ENCODE measurements at places on chromosomes 2 and 18.
A peak's percentile ranks its signal among the peaks of the same experiment; 100 is the strongest.

DNA sequence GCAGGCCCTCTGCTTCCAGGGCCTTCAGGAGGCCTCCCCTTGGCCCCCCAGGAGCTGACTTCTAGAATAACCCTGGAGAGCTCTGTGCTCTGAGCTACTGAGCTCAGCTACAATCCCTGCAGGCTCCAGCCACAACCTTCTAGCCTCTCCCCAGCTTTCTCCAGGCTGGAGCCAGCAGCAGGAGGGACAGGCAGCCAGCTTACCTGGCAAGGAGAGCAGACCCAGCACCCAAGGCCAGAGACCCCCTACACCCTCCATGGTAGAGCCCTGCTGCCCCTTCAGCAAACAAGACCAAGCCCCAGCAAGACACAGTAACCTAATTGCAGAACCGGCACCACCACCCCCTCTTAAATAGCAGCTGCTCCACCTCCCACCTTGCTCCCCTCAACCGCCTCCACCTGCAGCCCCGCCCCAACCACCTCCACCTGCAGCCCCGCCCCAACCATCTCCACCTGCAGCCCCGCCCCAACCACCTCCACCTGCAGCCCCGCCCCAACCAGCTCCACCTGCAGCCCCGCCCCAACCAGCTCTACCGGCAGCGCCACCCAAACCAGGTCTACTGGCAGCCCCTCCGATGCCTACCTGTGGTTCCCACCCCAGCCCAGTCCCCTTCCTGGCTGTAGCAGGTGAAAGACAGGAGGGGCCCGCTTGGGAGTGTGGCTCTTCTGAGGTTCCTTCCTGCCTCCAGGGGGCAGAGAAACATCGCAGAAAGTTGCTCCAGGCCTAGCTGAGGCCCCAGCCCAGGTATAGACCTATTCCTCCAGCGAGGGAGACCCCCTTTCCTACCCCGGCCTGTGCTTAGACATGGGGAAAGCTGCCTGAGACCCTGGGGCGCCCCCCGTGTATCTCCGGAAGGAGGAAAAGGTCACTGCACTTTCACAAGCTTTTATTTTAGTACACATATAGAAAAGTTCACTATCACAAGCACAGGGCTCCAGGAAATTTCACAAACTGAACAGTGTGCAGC lies at the start of gene ASTL:
Gene ASTL (minus strand): TSS at position 324 of the 967 bp plus-strand sequence. CDS start 66 bp downstream, at position 258.
- peak; percentile 82 for DNase-seq

DNA sequence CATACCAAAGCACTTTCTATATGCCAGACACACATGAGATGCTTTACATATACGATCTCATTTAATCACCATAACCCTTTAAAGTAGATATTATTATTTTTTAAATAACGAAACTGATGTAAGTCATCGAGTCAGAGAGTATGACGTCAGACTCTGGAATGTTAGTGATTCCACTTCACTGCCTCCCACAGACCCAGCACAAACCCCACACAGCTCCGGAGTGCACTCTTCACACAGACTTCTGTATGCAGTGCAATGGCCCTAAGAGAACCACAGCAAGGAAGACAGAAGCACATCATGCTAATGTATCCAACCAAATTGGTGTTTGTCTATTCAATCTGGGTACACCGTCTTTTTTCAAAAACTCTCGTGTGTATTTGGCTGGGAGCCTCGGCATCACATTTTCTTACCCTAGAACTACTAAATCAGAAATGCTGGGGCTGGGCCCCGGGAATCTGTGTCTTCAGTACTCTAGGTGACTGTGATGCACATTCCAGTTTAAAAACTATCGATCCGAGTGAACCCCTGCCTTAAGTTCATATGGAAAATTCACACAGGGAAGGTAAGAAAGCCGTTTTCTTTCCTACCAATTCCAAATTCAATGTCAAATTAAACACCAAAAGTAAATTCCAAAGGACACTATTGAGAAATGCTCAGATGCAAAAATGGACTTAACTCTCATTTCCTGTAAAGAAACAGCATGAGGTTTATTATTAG lies 117.7 kb upstream of the ACVR1C start:
- DNase-seq: no peak

- DNase-seq: no peak
Measured at GRCh38 chr2:110737783-110738182, 5.4 kb downstream of the ACOXL start.

- no peak for DNase-seq
Measured at GRCh38 chr2:234805836-234806235, 146.0 kb upstream of the SH3BP4 start.

DNA sequence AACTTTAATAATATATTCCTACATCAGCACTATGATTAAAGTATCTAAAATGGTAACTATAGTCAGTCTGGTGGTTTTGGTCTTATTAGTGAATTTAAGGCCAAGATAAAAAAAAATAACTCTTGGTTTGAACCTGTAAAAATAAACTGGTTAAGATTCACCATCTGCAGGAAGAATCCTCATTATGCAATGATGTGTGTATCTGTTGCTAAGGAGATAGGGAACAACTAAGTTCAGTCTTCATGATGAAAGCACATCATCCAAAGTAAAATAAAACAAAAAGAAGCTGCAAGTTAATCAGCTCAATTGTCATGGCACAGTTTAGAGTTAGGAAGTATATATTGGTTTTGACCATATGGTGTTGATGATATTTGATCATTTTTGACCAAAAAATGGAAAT lies 466.0 kb downstream of the NYAP2 start:
- no peak for DNase-seq

DNA sequence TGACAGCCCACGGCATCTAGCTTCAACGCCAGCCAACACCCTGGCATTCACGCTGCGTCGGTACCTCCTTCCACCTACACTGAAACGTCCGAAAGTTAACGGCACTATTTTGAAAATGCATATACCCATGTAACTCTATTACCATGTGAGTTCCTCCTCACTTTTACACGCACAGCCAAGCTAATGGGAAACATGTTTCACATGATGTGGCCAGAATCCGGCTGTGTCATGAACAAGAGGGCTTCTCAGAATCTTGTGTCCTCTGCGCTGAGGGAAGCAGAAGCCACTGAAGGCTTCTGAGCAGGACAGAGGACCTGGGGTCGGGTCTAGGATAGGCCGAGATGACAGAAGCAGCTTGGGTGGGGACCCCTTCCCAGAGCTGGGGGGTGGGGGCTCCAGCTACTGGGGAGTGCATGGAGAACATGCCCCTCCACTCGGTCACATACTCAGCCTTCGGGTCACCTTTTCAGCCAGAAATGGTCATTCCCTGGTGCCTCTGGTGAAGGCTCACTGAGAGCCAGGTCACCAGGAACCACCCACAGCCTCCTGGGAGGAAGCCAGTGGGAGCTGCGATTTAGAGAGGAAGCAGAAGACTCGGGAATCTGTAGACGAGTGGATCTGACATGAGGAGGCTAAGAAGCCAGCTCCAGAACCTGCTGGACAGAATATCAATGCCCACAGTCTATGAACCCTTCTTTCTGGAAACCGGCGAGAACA lies 41.5 kb downstream of the HDAC4 start:
- no peak for DNase-seq

- no peak for DNase-seq
Measured at GRCh38 chr2:200199576-200200263, 106.8 kb upstream of the SPATS2L start.

DNA sequence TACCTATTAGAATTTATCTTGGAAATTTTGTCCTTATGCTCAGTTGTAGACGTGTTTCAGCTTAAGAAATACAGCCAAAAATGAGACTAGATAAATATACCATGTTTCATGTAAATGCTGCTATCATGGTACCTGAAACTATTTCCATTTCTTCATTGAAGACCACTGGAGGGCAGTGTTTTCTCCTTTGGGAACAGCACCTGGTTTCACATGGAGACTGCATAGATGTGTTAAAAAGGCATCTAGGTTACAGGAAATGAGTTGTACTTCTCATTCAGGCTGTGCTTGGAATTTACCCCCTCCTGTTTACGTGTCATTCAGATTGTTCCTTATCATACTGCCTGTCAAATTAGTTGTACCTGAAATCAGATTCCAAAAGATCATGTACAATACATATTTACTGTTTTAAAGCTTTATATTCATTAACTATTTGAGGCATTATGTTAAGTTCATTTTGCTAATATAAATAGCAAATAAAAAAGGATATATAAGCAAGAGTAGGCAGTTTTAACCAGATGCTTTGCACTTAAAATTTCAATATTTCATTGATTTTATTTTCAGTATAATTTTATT lies 57.3 kb upstream of the PSMD14 start:
- DNase-seq: no peak

GRCh38 chr2:218284106-218284811 lies 8.0 kb downstream of the TMBIM1 start:
- peak; percentile 79 for DNase-seq

DNA sequence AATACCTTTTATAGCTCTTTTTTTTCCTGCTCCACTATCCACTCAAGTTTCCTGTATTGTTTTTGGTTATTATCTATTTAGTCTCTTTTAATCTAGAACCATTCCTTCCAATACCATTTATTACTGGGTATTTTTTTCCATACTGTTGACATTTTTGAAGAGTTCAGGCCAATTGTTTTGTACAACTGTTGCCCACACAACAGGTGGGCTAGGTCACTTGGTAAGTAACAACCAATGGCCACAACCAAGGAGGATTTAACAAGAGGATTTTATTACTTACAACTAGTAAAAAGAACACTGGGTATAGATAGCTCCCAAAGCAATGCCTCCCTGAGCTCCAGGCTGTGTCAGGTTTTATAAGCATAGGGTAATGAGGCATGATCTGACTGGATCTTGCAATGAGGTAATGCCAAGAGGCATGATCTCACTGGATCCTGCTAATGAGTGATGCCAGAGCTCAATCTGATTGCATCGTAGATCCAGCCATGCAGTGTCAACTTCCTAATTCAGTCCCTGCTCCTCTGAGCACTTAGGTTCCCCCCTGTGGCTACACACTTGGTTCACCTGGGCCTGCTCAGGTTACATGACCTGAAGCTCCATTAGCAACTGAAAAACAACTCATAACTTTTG lies 7.1 kb upstream of the CEP68 start:
- no peak for DNase-seq

GRCh38 chr2:8681786-8682692 lies at the start of gene ID2:
Gene ID2, plus strand, starts transcription at chr2:8682056. Its CDS starts 110 bp downstream, at chr2:8682166.
- peak; percentile 98 for DNase-seq

DNA sequence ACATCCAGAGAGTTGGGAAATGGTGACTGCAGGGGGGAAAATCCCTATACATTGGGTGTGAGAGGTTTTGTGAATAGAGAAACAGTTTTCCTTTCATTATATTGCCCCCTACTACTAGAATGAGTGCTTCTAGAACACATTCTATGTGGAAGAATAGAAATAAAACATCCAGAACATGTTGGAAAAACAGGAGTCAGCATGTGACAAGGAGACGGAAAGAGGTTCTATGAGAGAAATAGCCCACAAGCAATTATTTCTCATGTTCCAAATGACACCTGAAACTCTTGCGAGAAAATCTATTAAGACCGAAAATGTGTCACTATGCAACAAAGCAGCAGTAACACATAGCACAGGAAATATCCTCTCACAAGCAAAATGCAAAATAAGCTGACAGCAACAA lies 202.7 kb upstream of the SPOPL start:
- peak; percentile 15 for DNase-seq

GRCh38 chr2:163077241-163077640 lies 238.7 kb upstream of the KCNH7 start:
- DNase-seq: no peak

- no peak for DNase-seq
Measured at GRCh38 chr2:210092791-210093190, 78.4 kb downstream of the KANSL1L start.

DNA sequence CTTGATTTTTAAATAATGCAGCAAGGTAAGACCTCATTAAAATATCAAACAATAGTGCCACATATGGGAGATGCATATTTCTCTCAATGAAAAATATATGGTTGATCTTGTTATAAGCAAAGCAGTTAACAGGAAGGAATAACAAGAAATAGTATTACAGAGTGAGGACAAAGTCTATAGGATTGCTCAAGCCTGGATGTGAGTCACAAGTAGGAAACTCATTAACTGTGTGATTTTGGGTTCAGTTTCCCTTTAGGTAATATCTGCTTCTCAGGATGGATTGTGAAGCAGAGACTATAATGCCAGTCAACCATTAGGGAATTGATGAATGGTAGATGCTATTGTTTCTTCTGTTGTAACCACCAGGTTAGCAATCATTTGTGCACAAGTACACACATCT lies 42.9 kb upstream of the SPHKAP start:
- DNase-seq: no peak

GRCh38 chr2:171522052-171522787 lies at the start of gene CYBRD1:
Gene CYBRD1, plus strand, starts transcription at chr2:171522474. Its CDS starts 72 bp downstream, at chr2:171522546.
- DNase-seq: peak; percentile 89

- no peak for DNase-seq
Measured at GRCh38 chr2:1793868-1794445, 49.6 kb upstream of the PXDN start.

GRCh38 chr2:133658020-133658903 lies 90.0 kb upstream of the NCKAP5 start:
- DNase-seq: no peak

DNA sequence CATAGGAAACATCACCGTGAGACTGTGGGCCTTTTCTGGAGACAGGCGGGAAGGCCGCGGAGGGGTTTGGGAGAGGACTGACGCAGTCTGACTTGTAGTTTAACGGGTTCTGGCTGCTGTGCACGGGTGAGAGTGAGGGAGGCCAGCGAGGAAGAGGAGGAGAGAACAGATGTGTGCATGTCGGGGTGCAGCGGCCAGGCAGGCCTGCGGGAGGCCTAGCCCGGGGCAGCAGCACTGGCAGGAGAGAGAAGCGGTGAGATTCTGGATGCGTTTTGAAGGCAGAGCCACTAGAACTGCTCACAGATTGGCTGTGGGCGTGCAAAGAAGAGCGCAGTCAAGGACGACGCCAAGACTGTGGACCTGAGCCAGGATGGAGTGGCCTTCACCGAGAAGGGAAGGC lies 53.9 kb downstream of the PTGR3 start:
- no peak for DNase-seq

GRCh38 chr2:133433455-133434451 lies 134.5 kb downstream of the NCKAP5 start:
- DNase-seq: no peak

DNA sequence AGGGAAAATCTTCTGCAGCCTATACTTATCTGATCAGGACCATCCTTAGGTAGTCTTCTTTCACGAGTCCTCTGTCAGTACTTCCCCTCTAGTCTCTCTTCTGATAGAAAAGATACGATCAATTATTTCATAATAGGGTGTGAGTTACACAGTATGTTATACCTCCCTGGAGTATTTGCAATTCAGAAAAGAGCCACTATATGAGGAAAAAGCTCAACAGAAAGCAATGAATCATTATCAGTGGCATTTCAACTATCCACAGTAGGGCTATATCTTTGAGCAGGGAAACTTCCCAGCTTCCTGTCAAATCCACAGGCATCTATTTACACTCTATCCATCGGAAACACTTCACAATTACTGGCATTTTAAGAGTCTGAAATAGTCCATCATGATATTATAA lies 105.3 kb upstream of the ACVR2A start:
- no peak for DNase-seq
